ENCODE measurements at places on chromosomes 2 and 18.

DNA sequence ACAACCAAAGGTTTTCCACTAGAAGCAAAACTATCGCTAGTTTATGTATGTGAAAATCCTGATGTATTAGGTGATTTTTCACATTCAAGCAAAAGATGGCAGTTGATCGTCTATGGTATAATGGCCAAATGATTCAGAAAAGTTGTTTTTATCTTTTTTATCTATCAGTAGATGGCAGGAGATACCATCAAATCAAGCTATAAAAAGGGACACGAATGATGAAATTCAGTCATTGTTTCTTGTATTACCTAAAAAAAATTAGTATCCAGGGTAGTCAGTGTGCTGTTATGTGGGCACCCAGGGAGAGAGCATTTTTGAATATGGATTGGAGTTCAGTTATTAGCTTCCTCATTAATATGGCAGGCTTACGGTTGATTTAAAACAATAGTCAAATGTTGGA is 22.9 kb upstream of the CAVIN2 start:
- DNase-seq: no peak

DNA sequence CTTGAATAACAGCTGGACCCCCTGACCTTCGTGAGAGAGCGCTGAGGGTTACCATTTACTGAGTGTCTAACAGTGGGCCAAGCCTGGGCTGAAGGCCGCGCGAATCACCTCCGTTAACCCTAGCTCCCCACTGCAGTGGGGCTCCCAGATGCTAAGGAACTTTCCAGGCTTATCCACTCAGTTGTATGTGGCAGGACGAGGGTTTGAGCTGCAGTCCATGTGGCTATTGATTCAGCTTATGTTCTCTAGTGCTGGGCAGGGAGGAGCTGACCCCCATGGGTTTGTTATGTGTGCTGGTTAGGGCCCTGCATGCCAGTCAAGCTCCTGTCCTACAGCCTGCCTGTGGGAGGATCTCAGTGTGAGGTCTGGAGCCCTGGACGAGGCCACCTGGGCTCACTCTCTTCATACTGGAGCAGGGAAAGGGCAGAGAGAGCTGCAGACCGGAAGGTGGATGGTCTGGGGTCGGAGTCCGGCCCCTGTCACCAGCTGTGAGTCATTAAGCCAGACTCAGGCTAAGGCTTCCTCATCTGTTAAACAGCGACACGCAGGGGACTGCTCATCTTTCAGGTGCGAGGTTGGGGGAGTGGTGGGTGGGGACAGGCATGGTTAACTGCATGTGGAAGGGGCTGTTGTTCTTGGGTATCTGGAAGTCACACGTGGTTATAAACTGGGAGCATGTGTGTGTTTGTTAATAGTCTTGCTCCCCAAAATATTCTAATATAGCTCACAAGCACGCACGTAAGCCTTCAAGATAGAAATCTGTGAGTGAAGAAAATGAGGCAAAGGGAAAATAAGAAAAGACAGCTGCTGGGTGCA is 6.6 kb downstream of the PSD4 start:
- DNase-seq: no peak

- no peak for DNase-seq
Observed at GRCh38 chr2:20561637-20562454, 89.1 kb downstream of the HS1BP3 start.

- no peak for DNase-seq
Observed at GRCh38 chr2:75432761-75433361, 127.9 kb downstream of the EVA1A start.

- no peak for DNase-seq
Observed at GRCh38 chr2:148730085-148730484, 85.5 kb downstream of the EPC2 start.

GRCh38 chr2:26017464-26018183 is 16.3 kb upstream of the RAB10 start:
- no peak for DNase-seq

- DNase-seq: no peak
Observed at GRCh38 chr2:26978061-26978596, 7.7 kb downstream of the MAPRE3 start.

DNA sequence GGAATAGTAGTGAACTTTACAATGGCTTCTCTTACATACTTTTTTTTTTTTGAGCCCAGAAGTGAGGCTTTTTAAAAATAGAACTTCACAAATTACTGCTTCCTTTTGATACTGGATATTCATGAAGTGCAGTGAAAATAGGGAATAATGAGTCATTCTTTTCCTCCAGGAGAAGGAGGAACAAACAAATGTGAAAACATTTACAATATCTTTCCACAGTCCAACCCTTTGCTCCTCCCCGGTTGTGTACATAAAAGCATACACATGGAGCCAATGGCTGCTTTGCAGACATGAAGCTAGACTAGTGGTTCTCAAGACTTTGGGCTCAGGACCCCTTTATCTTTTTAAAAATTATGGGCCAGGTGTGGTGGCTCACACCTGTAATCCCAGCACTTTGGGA is 266.9 kb downstream of the GBX2 start:
- DNase-seq: no peak

GRCh38 chr2:112959109-112959812 is 18.5 kb upstream of the IL36G start:
- no peak for DNase-seq

GRCh38 chr2:74497777-74498499 is 1.5 kb downstream of the LBX2 start:
- DNase-seq: no peak

GRCh38 chr2:88857951-88858411 is 166.5 kb downstream of the RPIA start:
- peak; percentile 32 for DNase-seq

DNA sequence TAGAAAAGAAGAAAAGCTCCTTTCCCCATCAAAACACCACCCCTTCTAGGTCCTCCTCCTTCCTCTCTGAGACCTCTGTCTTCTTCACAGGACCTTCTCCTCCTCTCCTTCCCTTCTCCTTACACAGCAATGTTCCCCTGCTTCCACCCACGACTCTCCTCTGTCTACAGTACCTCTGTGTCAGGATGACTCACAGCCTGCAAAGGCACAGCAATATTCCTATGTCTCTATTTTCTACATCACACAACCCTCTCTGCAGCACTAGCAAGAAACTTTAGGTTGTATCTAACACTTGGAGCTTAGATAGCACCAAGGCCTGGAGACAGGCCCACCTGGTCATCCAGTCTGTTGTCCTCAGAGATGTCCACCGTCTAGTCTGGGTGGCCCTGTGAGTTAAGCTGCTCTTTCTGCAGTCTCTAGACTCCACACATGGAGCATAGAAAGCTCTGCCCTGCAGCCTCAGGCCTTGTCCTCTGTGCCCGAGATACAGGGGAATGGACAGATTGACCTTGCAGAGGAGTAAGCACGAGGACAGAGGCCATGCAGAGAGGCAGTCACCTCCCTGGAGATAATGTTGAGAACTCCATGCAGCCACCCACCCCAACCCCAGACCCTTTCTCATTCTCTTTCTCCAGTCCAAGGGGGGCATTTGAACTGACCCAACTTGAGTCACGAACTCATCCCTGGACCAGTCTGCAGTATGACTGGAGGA is 212.0 kb downstream of the TNS1 start:
- DNase-seq: no peak

DNA sequence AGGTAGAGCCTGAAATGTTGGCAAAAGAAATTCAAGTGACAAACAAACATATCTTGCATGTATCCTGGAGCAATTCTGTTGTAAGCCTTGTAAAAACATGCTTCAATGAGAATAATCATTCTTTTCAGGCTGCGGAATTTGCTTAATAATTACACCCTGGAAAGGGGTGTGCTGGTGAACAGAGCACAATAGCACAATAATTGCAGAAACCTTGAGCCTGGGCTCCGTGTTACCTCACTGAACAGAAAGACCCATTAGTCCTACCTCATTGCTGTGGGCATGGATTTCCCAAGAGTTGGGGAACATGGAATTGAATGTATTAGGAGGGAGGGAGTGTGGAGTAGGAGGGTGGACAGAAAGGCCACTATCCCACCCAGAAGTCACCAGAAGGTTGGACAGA is 168.0 kb upstream of the ALKAL2 start:
- DNase-seq: no peak

DNA sequence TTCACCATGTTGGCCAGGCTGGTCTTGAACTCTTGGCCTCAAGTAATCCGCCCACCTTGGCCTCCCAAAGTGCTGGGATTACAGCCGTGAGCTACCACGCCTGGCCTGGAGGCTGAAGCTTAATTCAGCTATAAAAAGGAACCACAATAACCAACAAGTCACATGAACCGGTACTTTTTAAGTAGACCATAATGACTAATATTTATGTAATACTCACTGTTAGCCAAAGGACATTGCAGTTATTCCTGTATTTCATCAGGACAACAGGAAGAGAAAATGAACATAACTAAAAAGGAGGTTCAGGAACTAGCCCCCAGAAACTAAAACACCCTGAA is 49.0 kb upstream of the TMEM87B start:
- DNase-seq: no peak

DNA sequence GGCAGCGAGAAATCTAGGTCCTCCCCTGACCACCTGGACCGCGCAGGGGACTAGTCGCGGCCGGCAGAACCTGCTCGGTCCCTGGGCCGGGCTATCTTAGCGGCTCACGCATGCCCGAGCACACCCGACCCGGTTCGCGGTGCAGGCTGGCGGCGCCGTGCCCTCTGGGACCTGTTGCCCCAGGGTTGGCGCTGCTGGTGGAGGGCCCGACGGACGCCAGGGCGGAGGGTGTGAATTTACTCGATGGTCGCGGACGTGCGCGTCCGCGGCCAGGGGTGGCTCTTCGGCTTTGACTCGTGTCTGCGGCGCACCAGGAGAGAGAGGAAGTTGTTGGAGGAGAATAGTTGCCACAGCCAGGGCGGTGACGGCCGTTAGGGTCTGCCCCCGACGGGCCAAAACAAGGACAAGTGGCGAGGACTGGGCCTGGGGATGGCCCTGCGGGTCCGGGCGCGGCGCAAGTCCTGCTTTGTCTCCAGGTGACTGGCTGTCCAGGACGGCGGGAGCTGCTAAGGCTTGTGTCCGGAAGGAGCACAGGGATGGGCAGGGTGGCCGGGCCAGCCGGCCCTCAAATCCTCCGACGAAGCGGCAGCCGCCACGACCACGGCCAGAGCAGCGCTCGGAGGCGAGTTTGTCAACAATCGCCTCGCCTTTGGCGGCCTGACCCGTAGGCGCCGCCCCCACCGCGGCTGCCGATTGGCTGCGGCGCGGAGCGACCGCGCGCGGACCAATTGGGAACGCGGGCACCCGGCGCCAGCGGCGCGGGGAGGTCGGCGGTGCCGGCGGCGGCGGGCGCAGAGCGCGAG is 1.3 kb downstream of the BCL2L11 start:
- DNase-seq: peak; percentile 93

DNA sequence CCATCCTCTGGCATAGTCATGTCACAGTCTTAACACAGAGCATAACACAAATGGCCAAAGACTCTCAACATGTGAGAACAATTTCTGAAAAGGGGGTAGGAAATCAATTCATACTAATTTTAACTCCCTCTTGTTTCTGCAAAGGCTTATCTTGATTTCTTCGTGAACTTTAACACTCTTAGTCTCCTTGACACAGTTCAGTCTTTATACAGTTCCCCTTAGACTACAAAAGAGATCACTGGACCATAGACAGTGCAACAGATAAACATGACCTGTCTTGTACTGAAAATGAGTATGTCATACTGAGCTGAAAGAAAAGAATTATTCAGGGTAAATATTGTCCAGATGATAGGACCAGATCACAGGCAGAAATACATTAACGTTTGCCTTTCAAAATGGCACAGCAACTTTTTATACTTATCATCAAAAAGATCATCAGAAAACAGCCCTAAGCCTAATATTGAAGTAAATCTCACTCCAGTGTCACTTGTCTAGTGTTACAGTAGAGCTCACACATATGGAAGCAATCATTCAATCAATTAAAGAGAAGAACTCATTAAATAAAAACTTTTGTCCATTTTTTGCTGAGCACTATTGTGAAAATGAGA is 56.4 kb upstream of the VRK2 start:
- DNase-seq: no peak

Measured in right hindlimb (tissue), 1 donor.